ENCODE measurements at places on chromosomes 7 and 10.

GRCh38 chr10:634256-634655 is 55.2 kb downstream of the DIP2C start:
- no peak for DNase-seq

DNA sequence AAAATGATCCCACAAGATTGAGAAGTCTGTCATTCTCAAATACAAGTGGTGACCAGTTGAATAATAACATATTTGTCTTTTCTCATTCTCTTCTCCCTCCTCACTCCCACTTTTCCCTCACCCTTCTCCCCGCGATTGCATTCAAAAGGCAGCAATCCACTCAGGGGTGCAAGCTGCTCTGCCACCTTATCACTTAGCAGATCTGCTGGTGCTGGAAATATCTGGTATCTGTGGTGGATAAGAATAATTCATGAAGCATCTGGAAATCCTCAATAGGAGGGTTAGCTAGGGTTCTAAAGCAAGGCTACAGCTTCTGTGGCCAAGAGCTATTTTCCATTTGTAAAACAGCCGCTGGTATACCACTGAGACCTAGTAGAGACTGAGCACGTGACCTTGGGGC is 43.8 kb downstream of the GCC1 start:
- DNase-seq: no peak

GRCh38 chr7:13639396-13639795 is 350.1 kb downstream of the ETV1 start:
- DNase-seq: no peak

GRCh38 chr7:86407291-86407690 is 236.4 kb upstream of the GRM3 start:
- no peak for DNase-seq

DNA sequence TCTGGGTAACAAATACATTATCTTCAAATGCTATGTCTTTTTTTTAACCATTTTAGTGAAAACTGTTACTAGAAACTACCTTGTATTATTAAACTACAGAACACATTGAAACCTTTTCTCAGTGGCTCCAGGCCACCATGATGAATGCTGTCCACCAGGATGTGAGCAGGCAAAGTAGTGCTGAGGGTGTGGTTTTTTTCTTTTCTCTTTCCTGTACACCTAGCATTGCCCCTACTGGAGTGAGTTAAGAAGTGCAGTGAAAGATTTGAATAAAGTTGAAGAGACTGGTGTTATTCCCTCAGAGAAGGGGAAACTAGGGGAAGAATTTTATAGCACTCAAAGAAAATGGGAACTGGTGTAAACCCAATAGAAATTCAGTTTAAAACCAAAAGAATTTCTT is 120.0 kb upstream of the SAMD8 start:
- no peak for DNase-seq

GRCh38 chr10:78188446-78188845 is 154.8 kb downstream of the RPS24 start:
- no peak for DNase-seq

GRCh38 chr7:150972023-150972468 is 6.1 kb downstream of the KCNH2 start:
- no peak for DNase-seq

Measured in activated naive CD4-positive, alpha-beta T cell treated with anti-CD3 and anti-CD28 coated beads, Interleukin-2, amount 10 ng/mL, durations not matched to agents 7 days and 5 days (primary cell).